ENCODE measurements at places on chromosomes 12 and 14.
A peak's percentile ranks its signal among the peaks of the same experiment; 100 is the strongest.

DNA sequence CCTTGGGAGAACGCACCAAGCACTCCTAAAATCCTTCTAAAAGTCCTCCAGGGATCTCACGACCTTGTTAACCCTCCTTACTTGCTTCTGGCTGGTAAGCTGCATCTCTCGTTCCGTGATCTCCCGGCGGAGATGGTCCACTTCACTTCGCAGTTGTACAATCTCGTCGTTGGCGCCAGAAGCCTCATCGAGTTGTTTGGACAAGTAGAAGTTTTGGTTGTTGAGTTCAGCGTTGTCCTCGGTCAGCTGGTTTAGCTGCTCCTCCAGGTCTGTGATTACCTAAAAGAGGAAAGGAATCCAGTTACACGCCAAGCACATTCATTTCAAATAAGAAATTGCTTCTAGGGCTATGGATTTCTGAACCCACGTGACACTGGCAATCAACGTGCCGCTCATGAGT is 67.1 kb downstream of the PRKAB1 start:
- DNase-seq: no peak

DNA sequence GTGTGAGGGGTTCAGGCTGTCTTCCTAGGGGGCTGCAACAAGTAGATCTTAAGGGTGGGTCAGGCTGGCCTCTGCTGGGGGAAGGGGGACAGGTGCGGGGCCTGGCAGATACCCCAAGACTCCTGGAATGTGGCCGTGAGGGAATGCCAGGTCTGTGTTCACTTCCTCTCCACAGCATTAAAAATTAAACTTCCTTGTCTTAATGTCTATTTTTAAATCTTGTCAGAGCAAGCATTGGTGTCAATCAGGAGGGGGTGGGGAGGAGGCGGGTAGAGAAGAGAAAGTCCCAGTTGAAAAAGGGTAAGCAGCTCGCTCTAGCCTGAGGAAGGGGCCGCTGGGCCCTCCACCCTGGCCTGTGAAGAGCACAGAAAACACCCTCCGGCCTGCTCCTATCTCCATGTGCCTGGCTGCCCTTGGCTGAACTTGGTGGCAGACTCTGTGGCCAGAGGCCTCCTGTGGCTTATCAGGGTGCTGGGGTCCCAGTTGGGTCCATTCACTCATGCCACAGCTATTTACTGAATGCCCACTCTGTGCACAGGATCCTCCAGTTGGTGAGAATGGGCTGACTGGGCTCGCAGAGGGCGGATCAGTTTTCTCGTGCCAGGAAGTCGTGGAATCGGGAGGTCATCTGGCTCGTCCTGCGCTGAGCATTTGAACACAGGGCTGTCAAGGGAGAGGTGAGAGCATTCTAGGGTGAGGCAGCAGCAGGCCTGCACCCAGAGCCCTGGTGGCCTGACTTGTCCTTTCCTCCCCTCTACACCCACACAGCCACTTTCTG is 128.8 kb downstream of the TSPAN9 start:
- DNase-seq: no peak

DNA sequence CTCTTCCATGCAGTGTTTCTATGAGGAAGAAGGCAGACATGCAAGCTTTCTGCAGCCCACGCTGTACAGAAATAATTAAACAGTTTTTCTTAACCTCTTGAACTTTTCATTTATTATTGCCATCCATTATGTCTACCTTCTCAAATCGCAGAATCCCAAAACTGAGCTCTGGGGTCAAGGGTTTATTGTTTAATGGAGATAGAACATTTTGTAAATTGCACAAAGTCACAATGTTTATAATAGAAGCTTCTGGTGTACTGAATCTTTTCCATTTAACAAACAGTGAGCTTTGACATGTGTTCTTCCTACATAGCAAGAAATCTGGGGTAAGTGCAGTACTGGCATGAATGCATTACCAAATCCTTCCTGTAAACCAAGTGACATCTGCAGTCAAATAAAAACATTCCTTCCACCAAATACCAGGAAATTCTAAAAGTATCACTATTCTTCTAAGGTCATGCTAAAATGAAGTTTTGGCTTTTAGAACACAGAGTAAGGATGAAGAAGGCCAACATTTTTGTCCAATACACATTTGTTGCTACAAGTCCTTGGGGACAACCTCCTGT is 385.3 kb upstream of the DDHD1 start:
- DNase-seq: no peak

- no peak for DNase-seq
Observed at GRCh38 chr14:75934998-75935628, 46.7 kb downstream of the TGFB3 start.

GRCh38 chr14:92153581-92153980 is 31.8 kb downstream of the CPSF2 start:
- no peak for DNase-seq

- DNase-seq: no peak
Observed at GRCh38 chr12:65499167-65499566, 220.7 kb downstream of the MSRB3 start.

DNA sequence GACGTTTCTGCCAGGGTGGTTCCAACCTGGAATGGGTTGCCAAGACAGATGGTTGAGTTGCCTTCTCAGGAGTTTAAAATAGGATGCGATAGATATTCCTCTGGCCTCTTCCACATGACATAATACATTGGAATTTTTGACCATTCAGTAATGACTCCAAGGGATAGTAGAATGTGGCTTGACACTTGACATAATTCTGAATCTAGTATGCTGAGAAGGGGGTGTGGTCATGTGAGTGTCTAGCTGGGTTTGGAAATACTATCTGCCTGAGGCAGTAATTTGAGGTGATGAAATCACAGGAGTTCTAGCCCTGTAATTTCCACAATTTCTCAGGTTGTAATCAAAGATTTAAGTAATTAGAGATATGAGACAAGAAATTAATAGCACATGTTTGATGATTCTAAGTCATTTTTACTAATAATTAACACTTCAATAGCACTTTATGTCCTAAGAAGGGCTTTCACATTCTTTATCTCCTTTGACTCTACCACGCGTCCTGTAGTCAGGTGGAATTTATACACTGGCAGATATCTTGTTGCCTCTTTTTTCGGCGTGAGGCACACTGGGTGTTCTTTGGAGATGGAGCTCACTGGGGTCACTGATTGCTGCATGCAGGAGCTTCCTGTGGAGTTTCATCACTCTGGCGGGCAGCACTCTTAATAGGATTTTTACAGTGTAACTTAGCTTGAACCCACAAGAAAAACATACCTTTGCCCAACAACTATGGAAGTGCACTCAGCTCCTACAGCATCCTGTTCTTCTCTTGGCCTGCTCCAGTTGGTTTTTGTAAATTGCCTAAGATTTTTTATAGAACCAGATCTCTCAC is 3.2 kb upstream of the AMIGO2 start:
- no peak for DNase-seq

- DNase-seq: no peak
Observed at GRCh38 chr12:62738616-62739015, 196.3 kb downstream of the PPM1H start.

- DNase-seq: no peak
Observed at GRCh38 chr12:6963016-6963731, 7.3 kb downstream of the PHB2 start.

DNA sequence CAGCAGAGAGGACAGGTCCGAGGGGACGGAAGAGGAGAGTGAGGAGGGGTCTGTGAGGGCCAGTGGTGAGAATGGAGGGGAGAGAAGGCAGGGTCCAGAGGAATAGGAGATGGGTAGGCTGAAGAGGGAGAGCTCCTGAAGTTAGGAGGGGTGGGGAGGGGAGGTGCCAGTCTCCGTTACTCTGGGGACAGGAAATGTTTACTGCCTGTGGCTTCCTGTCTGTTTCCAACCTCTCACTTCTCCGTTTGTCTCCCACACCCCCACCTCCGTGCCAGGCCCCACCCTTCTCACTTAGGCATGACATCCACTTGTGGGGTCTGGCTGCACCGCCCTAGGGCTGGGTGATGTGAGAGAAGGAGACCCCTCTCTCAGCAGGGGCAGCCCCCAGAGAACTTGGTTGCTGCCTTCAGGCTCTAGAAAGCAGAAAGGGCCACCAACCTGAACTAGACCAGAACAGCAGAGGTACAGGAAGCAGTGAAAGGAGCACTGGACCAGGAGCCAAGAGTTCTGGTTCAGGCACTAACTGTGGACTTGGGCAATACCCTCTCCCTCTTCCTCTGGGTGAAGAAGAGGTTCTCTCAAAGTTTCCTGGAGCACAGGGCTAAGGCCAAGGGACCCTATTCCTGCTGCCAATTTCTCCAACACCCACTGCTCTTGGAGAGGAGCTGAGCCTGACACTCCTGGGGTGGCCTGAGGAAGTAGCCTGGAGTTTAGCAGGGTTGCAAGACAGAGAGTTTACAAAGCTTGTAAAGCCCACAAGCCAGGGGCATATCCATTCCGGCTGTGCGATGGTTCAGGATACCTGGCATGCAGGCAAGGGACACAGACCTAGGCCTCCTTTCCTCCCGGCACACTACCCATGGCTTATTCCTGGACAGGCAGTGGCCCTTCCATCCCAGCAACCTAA is 5.5 kb downstream of the ITGA5 start:
- peak; percentile 66 for DNase-seq

- DNase-seq: no peak
Observed at GRCh38 chr14:77131206-77131605, 10.4 kb downstream of the ZDHHC22 start.

DNA sequence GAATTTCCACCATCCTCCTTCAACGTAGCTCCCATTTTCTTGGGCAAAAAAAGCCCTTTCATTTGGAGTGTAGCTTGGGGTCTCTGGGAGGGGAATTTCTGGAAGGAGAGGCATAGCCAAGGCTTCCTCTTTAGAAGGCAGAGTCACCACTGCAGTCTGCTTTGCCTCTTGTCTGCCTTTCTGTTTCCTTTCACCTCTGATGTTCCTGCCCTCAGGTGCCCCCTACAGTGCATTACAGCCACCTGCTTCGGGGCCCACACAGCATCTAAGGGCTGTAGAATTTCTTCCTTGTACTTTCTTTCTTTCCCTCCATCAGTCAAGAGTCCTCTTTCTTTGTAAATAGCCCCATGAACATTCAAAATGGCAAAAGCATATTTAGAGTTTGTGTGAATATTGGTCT is 1313.9 kb downstream of the TMEM121 start:
- DNase-seq: no peak

DNA sequence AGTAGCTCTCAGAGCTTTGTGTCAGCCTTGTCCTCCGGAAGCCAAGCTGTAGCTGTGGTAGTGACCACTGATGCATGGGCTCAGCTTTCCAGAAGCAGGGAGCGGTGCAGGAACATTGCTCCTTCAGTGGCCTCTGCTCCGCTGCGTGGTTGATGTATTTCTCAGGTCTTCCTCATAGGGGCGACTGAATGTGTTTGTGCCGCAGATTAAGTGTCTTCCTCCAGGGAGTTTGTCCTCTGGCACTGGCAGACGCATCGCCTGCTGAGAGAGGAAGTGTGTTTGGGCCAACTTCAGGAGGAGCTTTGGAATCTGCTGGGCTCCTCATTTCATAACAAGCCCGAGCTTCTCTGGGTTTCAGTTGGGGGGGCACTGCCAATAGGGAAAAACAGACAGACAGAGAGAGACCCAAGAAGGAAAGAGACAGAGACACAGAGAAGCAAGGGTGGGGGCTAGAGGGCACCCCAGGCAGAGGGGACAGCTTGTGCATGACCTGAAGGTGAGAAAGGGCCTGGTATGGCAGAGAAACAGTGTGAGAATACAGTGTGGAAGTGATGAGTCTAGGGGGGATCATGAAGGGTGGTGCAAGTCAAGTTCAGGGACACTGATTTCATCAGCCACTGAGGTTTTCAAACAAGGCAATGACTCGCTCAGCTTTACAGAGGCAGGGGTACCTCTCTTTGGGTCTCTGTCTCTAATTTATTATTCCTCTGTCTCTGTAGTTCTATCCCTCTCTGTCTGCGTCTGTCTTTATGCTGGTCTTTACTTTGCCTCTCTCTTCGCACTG is 69.4 kb upstream of the PRIMA1 start:
- DNase-seq: no peak

DNA sequence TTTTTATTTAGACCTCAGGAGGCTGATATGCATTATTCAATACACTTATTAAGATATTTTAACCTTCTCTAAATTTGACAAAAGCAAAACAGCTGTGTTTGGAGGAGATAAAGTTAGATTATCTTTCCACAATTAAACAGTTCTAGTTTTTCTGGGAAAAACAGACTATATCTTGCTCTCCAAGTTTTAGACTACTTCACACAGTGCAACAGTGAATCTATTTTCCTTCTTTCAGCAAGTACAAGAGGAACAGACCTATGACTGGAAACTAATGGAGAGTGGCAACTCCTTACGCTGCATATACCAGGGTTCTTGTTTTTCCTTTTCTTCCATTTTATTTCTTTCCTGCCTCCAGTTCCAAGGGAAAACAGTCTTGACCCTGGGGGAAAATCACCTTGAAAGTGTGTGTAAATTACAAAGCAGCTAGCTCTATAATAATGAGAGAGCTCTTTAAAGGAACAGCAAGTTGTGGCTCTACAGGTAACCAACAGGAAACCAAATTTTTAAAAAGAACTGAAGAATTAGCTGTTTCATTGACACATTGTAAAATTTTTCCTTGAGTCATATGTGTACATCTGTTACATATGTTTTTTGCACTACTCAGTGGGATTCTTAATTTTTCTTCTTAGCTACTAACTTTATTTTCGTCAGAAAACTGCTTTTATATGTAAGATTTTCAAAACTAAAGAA is 27.4 kb downstream of the DNM1L start:
- no peak for DNase-seq

DNA sequence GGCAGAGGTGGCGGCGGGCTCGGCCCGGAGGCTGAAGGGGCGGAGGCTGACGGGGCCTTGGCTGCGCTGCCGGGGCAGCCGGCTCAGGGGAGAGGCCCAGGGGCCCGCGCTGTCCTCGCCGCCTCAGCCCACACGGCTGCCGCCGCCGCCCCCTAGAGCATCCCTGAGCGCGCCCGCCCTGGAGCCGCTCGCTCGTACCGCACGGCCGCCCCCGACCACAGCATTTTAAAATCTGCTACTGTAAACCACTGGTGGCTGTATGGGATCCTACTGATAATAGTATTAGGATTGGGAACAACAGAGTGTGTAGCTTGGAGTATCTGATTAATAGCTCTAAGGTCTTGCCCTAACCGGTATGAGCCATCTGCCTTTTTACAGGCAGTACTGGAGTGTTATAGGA is 22.2 kb upstream of the EDDM3A start:
- no peak for DNase-seq

DNA sequence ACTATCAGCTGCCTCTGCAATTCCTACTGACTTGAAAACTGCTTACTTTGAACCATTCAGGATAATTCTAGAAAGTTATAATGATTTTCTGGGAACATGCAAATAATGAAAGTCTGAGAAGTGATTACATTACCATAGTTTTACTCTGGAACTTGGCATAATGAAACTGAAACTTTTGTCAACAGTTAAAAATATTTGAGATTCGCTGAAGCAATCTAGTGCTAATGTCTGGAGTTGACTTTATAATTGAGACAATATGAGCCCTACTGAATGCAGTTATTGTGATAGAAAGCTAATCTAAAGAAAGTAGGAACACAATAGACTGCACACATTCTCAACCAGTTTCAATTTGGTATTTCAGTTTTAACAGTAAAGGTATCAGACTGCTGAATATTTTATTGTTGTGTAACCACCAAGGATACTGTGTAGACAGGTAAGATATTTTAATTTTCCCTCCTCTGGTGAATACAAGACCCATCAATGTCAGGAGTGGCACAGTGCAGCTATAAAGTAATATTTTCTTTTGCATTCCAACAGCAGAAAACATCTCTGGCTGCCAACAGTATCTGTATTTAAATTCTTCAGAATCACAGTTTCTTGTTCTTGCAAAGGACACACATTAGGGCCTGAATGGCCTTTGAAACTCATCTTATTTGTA is 483.5 kb downstream of the ATP23 start:
- DNase-seq: no peak

GRCh38 chr14:100608586-100609330 is 21.5 kb upstream of the BEGAIN start:
- no peak for DNase-seq

- DNase-seq: no peak
Observed at GRCh38 chr14:99670361-99671234, 13.5 kb upstream of the CYP46A1 start.

Data from stimulated activated CD8-positive, alpha-beta memory T cell treated with anti-CD3 and anti-CD28 coated beads, Interleukin-15, amount 100 ng/mL, for 1 hour (primary cell).